ENCODE measurements at places on chromosomes 16 and 17.
A peak's percentile ranks its signal among the peaks of the same experiment; 100 is the strongest.

- no peak for DNase-seq
These were observed 79.0 kb downstream of the XYLT1 start for GRCh38 chr16:17391715-17392114.

DNA sequence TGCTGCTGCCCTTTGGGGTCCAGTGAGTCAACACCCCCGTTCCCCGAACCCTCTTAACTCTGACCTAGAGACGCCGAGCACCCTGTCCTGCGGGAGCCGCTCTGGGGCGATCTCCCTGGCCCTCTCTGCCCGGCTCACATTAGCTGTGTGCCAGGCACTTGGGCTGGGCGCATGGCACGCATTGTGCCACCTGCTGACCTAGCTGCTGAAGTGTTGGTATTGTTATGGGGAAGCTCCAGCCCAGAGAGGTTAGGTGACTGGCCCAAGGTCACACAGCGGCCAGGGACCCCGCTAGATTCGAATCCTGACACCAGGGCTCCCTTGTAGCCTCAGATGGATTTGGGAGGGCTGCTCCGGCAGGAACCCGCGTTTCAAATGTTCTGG, 1.1 kb downstream of the HSD17B1 start:
- DNase-seq: no peak

GRCh38 chr16:7107436-7107835, 225.2 kb upstream of the RBFOX1 start:
- no peak for DNase-seq

DNA sequence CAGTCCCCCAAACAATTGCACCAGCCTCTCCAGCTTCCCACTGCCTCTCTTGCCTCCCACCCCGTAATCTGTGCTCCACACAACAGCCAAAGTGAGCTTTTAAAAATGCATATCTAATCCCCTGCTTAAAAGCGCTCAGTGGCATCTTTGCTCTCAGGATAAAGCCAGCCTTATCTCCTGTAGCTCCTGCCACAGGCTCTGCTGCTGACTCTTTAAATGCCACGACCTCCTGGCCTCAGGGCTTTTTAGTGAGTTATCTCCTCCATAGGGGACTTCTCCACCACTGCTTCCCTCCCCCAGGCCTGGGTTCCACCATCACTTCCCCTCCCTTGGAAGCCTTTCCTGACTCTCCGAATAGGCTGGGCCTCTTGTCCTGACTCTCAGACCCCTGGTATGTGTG, 98.6 kb downstream of the GNAO1 start:
- no peak for DNase-seq

GRCh38 chr17:40530531-40530994, 29.1 kb upstream of the TNS4 start:
- DNase-seq: no peak

GRCh38 chr17:5741810-5742209, 157.5 kb upstream of the NLRP1 start:
- DNase-seq: no peak

GRCh38 chr16:47858333-47858982, 297.3 kb downstream of the ABCC12 start:
- DNase-seq: no peak

DNA sequence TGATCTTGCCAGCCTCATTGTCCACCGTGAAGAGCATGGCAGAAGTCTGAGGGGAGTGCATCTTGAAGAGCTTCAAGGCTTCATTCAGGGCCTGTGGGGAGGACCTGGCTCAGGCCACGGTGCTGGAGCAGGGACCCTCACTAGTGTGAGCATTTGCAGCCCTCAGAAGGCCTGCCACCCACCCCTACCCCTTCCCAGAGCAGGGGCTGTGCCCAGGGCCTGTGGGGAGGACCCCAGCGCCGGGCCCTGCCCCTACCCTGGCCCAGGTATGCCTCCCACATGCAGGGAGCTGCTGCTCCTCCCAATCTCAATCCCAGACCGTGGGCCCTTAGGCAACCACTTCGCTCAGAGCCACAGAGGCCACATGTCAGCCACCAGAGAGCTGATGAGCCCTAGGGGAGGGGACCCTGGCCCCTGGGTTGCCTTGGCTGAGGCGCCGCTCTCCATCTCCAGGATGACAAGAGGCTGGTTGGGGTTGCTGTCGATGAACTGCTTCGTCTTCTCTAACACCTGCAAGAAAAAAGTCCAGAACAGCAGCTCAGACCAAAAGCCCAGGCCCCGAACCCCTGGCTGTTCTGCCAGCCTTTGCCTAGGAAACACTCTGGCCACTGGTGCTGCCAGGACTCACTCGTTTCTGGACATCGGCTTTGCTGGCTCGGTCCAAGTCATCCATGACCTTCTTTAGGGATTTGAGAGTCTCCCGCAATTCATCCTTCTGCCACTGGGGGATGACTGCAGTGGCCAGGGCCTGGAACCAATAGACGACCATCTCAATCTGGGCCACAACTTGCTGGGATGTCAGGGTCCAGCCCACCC, 1.8 kb upstream of the EXOSC6 start:
- no peak for DNase-seq

DNA sequence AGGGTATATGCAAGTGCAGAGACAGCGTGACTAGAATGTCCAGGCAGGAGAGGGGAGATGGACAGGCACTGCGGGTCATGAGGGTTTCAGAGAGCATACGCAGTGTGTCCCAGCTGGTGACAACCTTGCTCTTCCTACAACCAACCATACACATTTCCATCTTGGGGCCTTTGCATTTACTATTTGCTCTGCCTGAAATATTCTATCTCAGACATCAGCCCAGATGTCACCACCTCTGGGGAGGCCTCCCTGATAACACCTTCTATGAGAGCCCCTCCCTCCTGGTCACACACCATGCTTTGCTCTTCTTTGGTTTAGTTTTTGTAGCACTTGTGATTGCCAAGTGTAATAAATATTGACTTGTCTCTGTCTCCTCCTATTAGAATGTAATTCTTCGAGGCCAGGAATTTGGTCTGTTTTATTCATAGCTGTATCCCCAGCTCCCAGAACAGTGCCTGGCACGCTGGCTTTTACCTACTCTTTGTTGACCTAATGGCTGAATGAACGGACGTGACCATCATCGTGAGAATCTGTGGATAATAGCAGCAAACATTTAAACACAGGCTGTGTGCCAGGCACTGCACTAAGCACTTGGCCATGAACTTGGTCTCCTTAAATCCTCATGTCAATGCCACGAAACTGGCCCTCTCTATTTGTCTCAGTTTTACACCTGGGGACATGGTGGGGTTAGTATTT, 51.9 kb downstream of the PLCG2 start:
- no peak for DNase-seq

- peak; percentile 69 for DNase-seq
These were observed 13.8 kb downstream of the PKD1 start for GRCh38 chr16:2121853-2122252.

GRCh38 chr16:901715-902601, 68.8 kb downstream of the LMF1 start:
- peak; percentile 29 for DNase-seq

- no peak for DNase-seq
These were observed 230.4 kb downstream of the PARN start for GRCh38 chr16:14399378-14400284.

- DNase-seq: no peak
These were observed 21.6 kb upstream of the SLC6A2 start for GRCh38 chr16:55634193-55634592.

- no peak for DNase-seq
These were observed 48.9 kb downstream of the MYH3 start for GRCh38 chr17:10608244-10608643.

- no peak for DNase-seq
These were observed 241.0 kb downstream of the GSG1L start for GRCh38 chr16:27822529-27822928.

GRCh38 chr17:16338391-16338790, 14.9 kb downstream of the CENPV start:
- no peak for DNase-seq

GRCh38 chr17:68906638-68907037, 48.6 kb downstream of the ABCA8 start:
- no peak for DNase-seq

- DNase-seq: no peak
These were observed 196.8 kb downstream of the TOX3 start for GRCh38 chr16:52350031-52350642.

GRCh38 chr17:13727441-13728171, 125.9 kb upstream of the HS3ST3A1 start:
- DNase-seq: no peak

DNA sequence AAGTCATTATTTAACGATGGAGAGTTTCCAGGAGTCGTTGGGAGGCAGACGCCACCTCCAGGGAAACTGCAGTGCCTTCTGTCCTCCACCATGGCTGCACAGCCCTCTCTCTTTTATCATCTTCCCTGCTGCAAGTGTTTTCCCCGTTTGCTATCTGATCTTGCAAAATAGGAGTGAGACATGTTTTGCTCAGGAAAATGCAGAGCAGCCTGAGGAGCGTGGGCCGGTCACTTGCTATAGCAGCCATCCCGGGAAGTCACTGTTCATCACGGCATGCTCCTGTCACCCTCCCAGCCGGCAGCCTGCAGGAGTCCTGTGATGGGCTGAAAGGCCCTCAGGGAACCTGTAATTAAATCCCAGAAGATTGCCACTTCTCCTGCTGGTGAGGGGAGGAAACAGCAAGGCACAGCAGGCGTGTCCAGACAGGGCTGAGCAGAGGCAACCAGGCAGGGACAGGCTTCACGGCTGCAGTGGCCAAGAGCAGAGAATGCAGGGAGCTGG, 143.1 kb downstream of the GSG1L start:
- no peak for DNase-seq

GRCh38 chr17:61196302-61196704, 203.3 kb upstream of the TBX2 start:
- no peak for DNase-seq

DNA sequence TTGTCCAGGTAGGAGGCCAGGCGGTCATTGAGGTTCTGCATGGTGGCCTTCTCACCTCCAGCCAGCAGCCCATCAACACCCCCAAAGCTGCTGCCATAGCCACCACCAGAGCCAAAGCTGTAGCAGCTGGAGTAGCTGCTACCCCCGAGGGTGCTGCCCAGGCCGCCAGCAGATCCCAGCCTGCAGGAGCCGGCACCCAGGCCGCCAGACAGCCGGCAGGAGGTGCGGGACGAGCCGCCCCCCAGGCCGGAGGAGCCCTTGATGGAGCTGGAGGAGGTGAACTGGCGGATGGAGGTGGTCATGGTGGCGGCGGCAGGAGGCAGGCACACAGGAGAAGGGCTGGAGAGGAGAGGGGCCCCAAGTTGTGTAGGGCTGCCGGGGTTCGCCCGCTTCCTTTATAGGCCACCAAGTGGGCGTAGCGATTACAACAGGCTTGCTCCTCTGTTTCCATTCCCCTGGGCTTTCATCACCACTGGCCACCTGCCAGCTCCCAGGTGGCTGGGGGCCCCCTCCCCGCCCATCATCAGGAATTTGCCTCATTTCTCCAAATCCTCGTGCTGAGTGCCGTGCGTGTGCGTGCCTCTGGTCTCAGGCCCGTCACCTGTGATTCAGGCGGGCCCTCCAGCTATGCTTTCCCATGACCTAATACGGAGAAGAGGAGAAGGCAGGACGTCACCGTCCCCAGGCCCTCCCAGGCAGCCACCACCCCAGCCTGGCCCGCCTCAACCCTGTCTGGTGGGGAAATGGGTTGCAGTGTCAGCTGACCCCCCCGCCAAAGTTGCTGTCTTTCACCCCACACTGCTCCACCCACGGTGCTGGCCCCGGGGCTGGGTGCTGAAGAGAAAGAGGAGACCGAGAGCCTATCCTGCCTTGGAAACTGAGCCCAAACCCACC, at the start of gene KRT17:
Gene KRT17 (minus strand): TSS at position 368 of the 894 bp plus-strand sequence. CDS start 66 bp downstream, at position 302.
- no peak for DNase-seq

GRCh38 chr17:73952480-73953205, 250.8 kb upstream of the RPL38 start:
- DNase-seq: peak; percentile 19

DNA sequence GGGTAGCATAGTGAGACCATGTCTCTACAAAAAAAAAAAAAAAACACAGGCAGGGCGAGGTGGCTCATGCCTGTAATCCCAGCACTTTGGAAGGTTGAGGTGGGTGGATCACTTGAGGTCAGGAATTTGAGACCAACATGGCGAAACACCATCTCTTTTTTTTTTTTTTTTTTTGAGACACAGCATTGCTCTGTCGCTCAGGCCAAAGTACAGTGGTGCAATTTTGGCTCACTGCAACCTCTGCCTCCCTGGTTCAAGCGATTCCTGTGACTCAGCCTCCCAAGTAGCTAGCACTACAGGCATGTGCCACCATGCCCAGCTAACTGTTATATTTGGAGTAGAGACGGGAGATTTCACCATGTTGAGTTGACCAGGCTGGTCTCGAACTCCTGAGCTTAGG, 5.1 kb downstream of the RAMP2 start:
- no peak for DNase-seq

DNA sequence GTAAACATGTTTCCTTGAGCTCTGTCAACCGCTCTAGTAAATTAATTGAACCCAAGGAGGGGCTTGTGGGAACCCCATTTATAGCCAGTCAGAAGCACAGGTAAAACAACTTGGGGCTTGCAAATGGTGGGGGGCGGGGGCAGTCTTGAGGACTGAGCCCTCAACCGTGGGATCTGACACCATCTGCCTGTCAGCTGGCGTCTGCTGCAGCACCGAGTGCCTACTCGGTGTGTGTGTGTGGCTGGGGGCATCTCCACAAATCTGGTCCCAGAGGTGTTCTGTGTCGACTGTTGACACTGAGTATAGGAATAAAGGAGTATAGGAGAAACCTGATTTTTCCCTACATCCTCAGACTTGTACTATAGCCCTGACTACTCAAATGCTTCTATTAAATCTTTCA, 20.6 kb downstream of the CREBBP start:
- DNase-seq: no peak

DNA sequence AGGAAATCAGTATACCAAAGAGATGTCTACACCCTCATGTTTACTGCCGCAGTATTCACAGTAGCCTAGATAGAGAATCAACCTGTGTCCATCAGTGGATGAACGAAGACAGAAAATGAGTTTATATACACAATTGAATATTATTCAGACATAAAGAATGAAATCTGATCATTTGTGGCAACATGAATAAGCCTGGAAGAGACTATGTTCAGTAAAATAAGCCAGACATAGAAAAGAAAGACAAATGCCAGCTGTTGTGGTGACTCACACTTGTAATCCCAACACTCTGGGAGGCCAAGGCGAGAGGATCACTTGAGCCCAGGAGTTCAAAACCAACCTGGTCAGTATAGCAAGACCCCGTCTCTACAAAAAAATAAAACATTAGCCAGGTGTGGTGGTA, 16.1 kb downstream of the NUDT16L1 start:
- no peak for DNase-seq

GRCh38 chr17:45307290-45308015, 9.4 kb downstream of the MAP3K14 start:
- no peak for DNase-seq

GRCh38 chr17:39962642-39963220, at the start of gene GSDMA:
GSDMA (plus strand) TSS chr17:39963004; CDS start chr17:39965688, 2,684 bp downstream.
- no peak for DNase-seq
